ENCODE measurements at places on chromosomes 5 and 9.
A peak's percentile ranks its signal among the peaks of the same experiment; 100 is the strongest.

DNA sequence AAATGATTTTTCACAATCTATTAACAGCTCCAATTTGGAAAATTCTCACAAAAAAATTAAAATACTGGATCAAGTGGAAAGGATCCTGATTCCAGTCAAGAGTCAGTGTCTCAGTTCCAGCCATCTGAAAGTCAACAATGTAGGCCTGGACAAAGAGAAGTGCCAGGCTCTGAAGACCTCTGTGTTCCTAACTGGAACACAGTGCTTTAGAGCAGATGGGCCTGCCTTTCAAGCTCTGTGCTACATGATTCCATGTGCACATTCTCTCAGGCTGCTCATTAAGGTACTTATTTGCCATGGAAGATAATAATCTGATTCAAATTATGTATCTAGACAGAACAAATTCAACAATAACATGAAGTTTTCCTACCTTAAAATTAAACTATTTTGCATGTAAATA lies 30.2 kb upstream of the ALDH1A1 start:
- no peak for DNase-seq

DNA sequence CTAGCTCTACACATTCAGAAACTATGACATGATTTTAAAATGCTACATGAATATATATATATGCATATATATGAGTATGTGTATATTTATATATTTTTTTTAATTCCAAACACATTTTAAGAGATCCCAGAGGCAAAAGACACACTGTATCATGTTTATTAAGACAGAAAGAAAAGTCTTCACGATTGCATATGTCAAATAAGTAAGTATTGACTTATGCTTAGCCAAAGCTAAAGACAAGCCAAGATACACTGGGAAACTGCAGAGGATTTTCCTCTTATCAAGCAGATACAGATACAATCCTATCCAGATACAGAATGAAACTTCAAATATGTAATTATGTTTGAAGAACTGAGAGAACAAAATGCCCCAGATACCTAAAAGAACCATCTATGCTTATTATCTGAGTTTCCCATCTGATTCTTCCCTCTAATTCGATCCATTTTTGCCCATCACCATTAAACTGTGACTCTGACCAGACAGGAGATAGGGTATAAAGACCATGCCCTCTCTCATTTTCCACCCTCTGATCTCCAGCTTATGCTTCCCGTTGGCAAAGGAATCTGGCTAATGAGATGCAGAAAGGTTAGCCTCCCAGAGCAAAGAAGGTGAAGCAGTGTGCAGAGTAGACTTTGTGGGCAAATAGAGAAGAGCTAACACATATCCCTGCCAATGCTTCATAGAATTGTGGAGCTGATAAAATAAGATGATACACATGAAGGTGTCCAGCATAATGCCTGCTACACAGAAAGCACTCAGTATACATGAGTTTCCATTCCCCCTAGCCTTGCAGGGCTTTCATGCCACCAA lies 131.0 kb upstream of the TARS1 start:
- no peak for DNase-seq

DNA sequence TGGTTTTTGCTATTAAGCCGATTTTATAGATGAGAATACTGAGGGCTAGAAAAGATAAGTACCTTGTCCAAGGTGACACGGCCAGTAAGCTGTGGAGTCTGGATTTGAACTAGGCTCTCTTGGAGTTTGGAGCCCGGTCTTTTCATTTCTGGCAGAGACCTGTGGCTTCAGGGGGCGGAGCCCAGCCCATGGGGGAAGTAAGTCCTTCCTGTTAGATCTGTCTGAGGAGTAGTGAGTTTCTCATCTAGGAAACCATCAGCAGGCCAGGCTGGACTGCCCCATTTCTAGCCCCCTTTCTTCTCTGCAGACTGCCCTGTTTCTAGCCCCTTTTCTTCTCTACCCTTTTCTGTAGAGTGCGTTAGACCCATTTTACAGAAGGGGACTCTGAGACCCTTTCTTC lies 521 bp upstream of the PTGS1 start:
- DNase-seq: no peak

DNA sequence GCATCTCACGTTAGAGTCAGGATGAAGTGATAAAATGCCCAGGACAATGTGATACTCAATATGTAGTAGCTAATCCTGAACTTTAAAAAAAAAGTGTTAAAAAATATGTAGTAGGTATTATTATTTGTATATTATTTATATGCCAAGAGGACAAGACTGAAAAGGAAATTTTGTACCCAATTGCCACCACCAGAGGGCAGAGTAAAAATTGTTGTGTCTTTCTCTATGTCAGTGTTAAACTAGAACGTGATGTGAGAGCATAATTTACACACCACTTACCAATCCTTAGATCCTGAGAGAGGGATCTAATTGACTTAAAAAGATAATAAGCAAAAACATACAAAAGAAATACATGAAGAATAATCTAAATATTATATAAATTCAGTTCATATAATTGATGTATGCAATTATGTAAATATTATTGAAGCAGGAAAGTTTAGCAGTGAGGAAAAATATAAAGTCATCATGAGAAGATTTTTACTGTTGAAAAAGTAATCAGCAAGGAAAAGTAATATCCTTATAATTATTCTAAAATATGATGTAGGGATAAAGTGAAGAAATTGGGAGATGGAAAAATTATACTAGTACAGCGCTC lies 288.9 kb downstream of the RAB3C start:
- DNase-seq: peak; percentile 43

DNA sequence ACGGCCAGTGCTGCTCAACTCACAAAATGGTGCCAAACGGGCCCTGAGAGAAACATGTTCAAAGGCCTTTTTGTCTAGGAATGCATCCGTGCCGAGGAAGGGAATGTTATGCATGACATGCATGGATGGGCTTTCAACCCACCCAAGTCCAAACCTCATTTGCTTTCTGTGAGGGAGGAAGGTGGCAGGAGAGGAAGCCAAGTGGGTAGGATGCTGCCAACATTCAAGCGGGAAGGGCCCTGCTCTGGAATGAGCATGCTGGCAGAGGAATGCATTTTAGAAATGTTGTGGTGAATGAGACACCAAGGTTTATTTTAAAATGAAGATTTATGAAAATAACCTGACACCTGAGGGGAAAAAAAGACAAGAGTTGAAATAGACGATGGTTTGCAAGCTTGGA lies 479.1 kb downstream of the CCDC171 start:
- DNase-seq: peak; percentile 78
